Erythroblast (primary cell): ENCODE measurements at places on chromosomes 6 and 20.

GRCh38 chr6:151147118-151147832 lies 92.5 kb upstream of the AKAP12 start:
- no peak for DNase-seq

DNA sequence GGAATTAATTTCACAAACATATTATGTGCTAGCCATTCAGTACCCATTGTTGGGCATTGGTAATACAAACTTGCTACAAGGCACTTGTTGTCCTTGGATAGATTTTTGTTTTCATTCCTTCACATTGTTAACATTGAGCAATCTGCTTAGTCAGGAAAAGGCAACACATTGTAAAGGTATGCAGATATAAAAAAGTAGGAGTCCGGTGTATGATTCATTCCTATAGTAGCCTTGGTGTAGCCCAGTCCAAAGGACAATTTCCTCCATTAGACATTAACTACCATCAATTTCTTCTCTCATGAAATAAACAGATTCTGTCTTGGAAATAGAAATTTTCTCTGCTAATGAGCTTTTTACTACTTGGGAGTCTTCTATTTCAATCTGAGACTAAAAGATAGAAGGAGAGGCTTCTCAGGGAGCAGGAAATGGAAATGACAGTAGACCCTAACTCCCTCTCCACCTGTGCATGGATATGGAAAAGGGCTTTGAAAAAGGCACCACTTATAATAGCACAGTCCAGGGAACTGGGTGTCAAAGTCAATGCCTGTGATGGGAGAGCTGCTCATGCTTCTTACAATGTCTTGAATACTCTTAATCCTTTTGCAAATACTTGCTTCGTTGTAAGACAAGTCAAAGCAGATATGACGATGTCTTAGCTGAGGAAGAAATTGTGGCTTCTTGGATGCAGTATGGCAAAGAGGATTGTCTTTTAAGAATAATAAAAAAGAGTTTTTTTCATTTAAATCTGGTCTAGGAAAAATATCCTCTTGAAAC lies 369.4 kb upstream of the CITED2 start:
- DNase-seq, result no peak

DNA sequence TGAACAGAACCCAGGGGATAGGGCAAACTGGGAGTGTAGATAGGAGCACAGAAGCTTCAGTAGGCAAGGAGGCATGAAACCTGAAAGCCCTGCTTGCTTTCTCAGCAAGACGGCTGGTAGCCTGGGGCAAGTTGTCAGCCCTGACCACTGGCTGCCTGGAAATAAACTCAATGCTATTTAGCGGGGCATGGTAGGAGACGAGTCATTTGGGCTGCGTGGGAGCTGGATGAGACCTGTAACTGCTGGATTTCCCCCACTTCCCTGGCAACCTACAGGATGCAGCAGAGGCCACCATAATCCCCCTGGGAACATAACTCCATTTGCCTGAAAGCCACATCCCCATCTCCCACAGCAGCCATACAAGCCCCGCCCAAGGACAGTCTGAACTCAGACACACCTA lies 332.6 kb upstream of the TBX18 start:
- DNase-seq, result no peak

GRCh38 chr6:156197513-156197912 lies 579.7 kb upstream of the ARID1B start:
- DNase-seq, result no peak

- no peak for DNase-seq
Observed at GRCh38 chr20:56111961-56112730, 106.8 kb upstream of the CBLN4 start.

GRCh38 chr6:155026022-155026705 lies 31.0 kb downstream of the TIAM2 start:
- no peak for DNase-seq

- no peak for DNase-seq
Observed at GRCh38 chr6:143276436-143276835, 174.1 kb downstream of the ADAT2 start.

DNA sequence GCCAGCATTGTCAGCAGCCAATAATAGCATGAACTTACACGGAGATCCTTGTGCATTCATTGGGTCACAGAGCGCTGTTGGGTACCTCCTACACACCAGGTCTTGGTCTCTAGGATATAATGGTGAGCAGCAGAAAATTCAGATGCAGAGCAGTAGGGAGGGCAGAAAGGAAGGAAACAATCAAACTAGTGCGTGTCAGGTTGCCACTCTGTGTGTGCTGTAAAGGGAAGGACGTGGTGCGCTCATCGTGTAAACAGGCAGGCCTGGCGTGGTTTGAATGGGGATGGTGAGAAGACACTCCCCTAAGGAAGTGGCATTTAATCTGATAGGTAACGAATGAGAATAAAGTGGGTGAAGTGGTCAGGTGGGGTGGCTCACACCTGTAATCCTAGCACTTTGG lies 336.4 kb downstream of the CDH26 start:
- no peak for DNase-seq

GRCh38 chr20:19969507-19970255 lies 47.5 kb upstream of the NAA20 start:
- no peak for DNase-seq

DNA sequence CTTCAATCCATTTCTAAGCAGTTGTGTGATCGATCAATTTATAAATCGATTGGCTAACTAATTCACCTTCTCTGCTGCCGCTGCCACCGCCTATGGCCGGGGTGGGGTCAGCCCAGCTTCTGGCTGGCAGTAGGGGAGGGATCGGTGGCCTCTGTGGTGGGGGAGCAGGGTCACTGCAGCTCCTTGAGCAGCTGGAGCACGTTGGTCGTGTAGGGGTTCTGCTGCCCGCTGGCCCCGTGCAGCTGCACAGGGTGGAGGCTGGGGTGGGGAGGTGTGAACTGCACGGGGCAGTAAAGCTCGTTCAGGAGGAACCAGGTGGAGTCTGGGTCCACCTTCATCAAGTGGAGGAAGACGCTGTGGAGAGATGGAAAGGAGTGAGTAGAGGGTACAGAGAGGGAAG lies 50.0 kb downstream of the TTI1 start:
- DNase-seq, result no peak

- no peak for DNase-seq
Observed at GRCh38 chr20:53284696-53285095, 308.9 kb downstream of the ZNF217 start.

- no peak for DNase-seq
Observed at GRCh38 chr6:54096811-54097210, 14.4 kb upstream of the MLIP start.

DNA sequence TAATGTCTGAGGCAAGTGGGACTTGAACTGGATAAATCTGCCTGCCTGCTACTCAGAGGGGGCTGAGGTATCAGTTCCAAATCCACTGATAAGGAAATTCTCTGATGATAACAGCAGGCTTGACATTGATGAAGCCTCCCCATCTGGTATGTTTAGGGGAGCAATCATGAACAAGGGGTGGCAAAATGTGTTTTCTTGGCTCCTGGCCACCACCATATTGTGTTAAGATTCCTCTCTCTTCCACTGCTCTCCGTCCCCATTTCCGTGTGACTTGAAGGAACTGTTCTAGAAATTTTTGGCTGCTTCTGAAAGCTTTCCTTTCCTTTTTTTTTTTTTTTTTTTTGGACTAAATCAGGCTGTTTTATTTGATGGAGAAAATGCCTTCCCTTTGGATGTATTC lies 335.3 kb upstream of the NRSN1 start:
- DNase-seq, result no peak
